PC-3 (cell line): ENCODE measurements at places on chromosomes 5 and 9. TPM values are rescaled to one million over a fixed set of nuclear protein-coding genes. Genes with fewer than 3 reads are reported as not detected.

Gene TMEM171
- total RNA-seq, result 1.8 and 2.4 TPM in 2 replicates

DNA sequence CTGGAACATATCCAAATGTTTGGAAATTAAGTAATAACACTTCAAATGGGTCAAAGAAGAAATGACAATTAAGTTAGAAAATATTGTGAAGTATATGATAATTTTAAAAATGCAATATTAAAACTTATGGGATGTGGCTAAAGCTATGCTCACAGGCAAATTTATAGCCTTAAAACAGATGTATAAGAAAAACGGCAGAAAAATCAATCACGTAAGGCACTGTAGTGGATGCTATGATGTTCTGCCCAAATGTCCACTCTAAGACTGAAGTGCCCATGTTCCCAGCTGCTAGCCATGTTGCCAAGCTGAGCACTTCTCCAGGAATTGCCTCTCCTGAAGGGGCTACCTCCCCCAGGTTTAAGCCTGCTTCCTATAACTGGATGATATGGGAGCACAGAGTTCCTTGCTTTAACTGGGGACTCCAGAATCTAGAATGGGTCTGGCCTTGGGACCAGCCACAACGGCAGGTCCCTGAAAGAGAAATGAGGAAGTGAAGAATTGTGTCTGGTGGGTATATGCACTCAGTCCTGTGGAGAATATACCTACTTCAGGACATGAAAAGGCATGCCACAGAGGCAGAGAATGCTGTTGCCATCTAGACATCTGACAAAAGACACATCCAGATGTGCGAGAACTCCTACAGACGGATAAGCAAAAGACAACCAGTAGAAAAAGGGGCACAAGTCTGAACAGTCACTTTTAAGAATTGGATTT, 78.2 kb upstream of the RXRA start:
- H3K27me3 ChIP-seq, result peaks cover 8% of the 10 kb centered on the region
- no peak for DNase-seq
- no peaks in the 10 kb centered on the region for H3K4me1 ChIP-seq

- no peaks in the 10 kb centered on the region for H3K27me3 ChIP-seq
- H3K27ac ChIP-seq, result no peak overlapping the region
- no peaks in the 10 kb centered on the region for H3K4me1 ChIP-seq
- no peaks in the 10 kb centered on the region for H3K36me3 ChIP-seq
- DNase-seq, result no peak
Observed at GRCh38 chr9:130890870-130891687, 5.5 kb downstream of the QRFP start.

GRCh38 chr5:98993512-98993911, 64.7 kb upstream of the CHD1 start:
- no peaks in the 10 kb centered on the region for H3K27me3 ChIP-seq
- no peak overlapping the region for H3K27ac ChIP-seq
- no peaks in the 10 kb centered on the region for H3K36me3 ChIP-seq
- DNase-seq, result no peak

GRCh38 chr5:128304791-128305190, 221.2 kb downstream of the SLC12A2 start:
- H3K27ac ChIP-seq, result no peak overlapping the region
- H3K27me3 ChIP-seq, result no peaks in the 10 kb centered on the region
- H3K4me3 ChIP-seq, result no peak overlapping the region
- H3K36me3 ChIP-seq, result peaks cover 26% of the 10 kb centered on the region; the same call in 1 of the 2 replicates
